ENCODE measurements at places on chromosomes 11 and 22. TPM values are rescaled to one million over a fixed set of nuclear protein-coding genes. Genes with fewer than 3 reads are reported as not detected.

CTSW gene
- 0.07 TPM for total RNA-seq

FXYD2 gene
- 15.8 TPM for total RNA-seq

DNAJB7 gene
- not detected for total RNA-seq

XKR3 gene
- not detected for total RNA-seq

CASTOR1 gene
- 6.6 TPM for total RNA-seq

DLG2 gene
- 0.23 TPM for total RNA-seq

CD248 gene
- total RNA-seq, result 0.02 TPM

SHISAL1 gene
- total RNA-seq, result 2.7 TPM

FIBP gene
- total RNA-seq, result 86.6 TPM

OR4A16 gene
- not detected for total RNA-seq

KLHL35 gene
- 0.75 TPM for total RNA-seq

SIRT3 gene
- 22.2 TPM for total RNA-seq

TRIM64 gene
- total RNA-seq, result not detected

CDC42EP1 gene
- 31.2 TPM for total RNA-seq

TUBA8 gene
- total RNA-seq, result 0.51 TPM

MPZL2 gene
- 0.08 TPM for total RNA-seq

MMP11 gene
- total RNA-seq, result 0.21 TPM

KCNQ1OT1 gene
- total RNA-seq, result 0.04 TPM

VWA5A gene
- total RNA-seq, result 0.19 TPM

NXPE2 gene
- not detected for total RNA-seq

GGTLC3 gene
- total RNA-seq, result not detected

KCTD14 gene
- total RNA-seq, result 2.0 TPM

SVIP gene
- 11.3 TPM for total RNA-seq

TRIM51 gene
- not detected for total RNA-seq

LIF gene
- 21.0 TPM for total RNA-seq

EMID1 gene
- total RNA-seq, result 0.42 TPM

SPON1 gene
- not detected for total RNA-seq

GDPD4 gene
- not detected for total RNA-seq

LDLRAD3 gene
- total RNA-seq, result 32.4 TPM

SCN3B gene
- 0.14 TPM for total RNA-seq

ACER3 gene
- total RNA-seq, result 15.0 TPM

MN1 gene
- total RNA-seq, result 3.2 TPM

KCNJ1 gene
- not detected for total RNA-seq

DEFB131B gene
- total RNA-seq, result not detected

BCO2 gene
- 0.96 TPM for total RNA-seq

KCNE3 gene
- total RNA-seq, result not detected

SLN gene
- 2.5 TPM for total RNA-seq

OR52E8 gene
- total RNA-seq, result not detected

ZDHHC13 gene
- total RNA-seq, result 16.1 TPM

LIPT2 gene
- 2.5 TPM for total RNA-seq

SEPTIN5 gene
- 10.3 TPM for total RNA-seq

OR4D5 gene
- total RNA-seq, result not detected

OR2D2 gene
- not detected for total RNA-seq

KCNJ5 gene
- 0.05 TPM for total RNA-seq

PAMR1 gene
- 0.02 TPM for total RNA-seq

CD6 gene
- total RNA-seq, result 0.10 TPM

PHETA2 gene
- not detected for total RNA-seq

OR10D3 gene
- not detected for total RNA-seq

SESN3 gene
- total RNA-seq, result 0.07 TPM
